Progenitor cell of endocrine pancreas (in vitro differentiated cells): ENCODE measurements at places on chromosomes 13 and 19. TPM values are rescaled to one million over a fixed set of nuclear protein-coding genes. Genes with fewer than 3 reads are reported as not detected.

- H3K4me3 ChIP-seq = peak overlapping the region; percentile 87
- DNase-seq = peak; percentile 77
- peaks cover 30% of the 10 kb centered on the region for H3K4me1 ChIP-seq
- H3K27me3 ChIP-seq = peaks cover 45% of the 10 kb centered on the region
Measured at GRCh38 chr13:50123862-50124535, 108.8 kb downstream of the KCNRG start.

The RNF17 gene
- not detected in 2 replicates for total RNA-seq

- H3K27me3 ChIP-seq = no peaks in the 10 kb centered on the region
- H3K36me3 ChIP-seq = no peaks in the 10 kb centered on the region
- no peak overlapping the region for H3K27ac ChIP-seq
- H3K4me1 ChIP-seq = no peaks in the 10 kb centered on the region
Measured at GRCh38 chr13:33411312-33411711, 125.8 kb upstream of the STARD13 start.

DNA sequence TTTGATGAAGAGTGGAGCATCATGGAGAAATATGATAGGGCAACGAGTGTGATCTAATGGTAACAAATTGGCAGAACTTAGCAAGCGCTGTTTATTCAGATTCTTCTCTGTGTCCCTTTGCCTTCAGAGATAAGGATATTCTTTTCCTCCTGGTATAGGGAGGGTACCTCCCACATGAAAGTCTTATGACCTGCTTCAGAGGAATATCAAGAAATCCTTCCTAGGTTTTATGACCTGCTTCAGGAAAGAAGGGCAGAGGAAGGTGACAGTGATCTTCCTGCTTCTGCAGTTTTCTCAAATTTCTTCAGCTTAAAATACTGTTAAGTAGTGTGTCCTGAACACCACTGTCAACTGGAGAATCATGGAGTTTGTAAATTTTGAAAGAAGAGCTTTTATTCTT, 144.3 kb downstream of the DNAJC15 start:
- no peak overlapping the region for H3K27ac ChIP-seq
- DNase-seq = no peak
- H3K4me3 ChIP-seq = no peak overlapping the region
- H3K4me1 ChIP-seq = no peaks in the 10 kb centered on the region
- no peaks in the 10 kb centered on the region for H3K27me3 ChIP-seq

The TNNT1 gene
- 4.6 and 5.5 TPM in 2 replicates for total RNA-seq

DNA sequence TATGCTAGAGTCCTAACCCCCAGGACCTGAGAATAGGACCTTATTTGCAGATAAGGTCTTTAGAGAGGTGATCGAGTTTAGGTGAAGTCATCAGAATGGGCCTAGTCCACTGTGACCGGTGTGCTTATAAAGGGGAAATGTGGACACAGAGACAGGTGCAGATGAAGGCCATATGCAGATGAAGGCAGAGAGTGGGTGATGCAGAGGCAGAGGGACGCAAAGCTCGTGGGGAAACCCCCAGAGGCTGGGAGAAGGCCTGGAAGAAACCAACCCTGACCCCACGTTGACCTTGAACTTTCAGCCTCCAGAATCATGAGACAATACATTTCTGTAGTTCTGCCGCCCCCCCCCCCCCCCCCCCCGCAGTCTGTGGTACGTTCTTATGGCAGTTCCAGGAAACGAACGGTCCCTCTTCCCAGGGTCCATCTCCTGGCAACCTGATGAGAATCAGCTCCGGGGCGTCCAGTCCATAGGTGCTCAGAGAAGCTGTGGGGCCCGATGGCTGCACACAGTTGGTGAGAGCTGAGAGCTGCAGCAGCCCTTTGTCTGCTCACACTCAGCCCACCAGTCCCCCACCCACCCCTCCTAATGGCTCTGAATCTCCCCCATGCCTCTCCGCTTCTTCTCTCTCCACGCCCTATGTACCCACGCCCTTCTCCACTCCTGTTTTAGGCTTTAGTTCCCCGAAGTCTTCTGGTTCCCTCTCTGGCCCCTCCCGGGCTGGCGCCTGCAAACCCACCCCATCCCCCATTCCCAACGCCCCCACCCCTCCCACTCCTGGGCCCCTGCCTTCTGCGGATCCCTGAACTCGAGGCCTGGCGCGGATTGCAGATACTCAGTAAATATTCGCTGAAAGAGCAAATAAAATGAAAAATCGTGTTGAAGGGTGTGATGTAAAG, 218.3 kb upstream of the MAB21L1 start:
- H3K36me3 ChIP-seq = peaks cover 1% of the 10 kb centered on the region
- peaks cover 10% of the 10 kb centered on the region for H3K27me3 ChIP-seq
- H3K27ac ChIP-seq = no peak overlapping the region

DNA sequence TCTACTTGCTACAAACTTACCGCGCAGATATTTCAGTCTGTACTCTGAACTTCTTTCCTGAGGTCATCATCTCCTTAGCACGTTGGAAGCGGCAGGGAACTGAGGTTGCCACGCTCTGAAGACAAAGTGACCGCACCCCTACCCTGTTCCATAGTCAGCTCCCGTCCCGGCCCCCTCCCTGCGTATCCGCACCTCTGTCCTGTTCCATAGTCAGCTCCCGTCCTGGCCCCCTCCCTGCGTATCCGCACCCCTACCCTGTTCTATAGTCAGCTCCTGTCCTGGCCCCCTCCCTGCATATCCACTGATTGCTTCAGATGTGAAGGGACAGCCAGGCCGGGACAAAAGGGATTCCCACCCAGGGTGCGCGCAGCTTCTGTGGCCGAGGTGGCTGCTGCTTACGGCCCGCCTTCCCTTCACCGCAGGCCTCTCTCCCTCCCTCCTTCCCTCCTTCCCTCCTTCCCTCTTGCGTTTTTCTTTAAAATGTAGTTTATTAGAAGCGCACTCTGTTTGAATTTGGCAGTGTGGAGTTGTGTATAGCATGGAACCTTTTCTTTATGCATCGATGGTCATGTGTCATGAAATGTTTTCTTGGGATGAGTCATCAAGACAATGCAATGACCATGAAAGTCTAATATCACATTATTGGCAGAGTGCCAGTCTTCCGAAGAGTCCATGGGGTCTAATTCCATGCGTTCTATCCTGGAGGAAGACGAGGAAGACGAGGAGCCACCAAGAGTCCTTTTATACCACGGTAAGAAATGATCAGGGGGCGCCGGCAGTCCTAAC, 21.9 kb upstream of the NDUFS7 start:
- no peak overlapping the region for H3K4me3 ChIP-seq
- DNase-seq = no peak
- H3K27ac ChIP-seq = no peak overlapping the region
- H3K4me1 ChIP-seq = no peaks in the 10 kb centered on the region
- H3K27me3 ChIP-seq = no peaks in the 10 kb centered on the region
- peaks cover 21% of the 10 kb centered on the region for H3K36me3 ChIP-seq

The CLEC17A gene
- total RNA-seq = not detected in 2 replicates

The LRFN3 gene
- total RNA-seq = 31.0 and 31.5 TPM in 2 replicates

The NDUFA3 gene
- 139 and 162 TPM in 2 replicates for total RNA-seq

DNA sequence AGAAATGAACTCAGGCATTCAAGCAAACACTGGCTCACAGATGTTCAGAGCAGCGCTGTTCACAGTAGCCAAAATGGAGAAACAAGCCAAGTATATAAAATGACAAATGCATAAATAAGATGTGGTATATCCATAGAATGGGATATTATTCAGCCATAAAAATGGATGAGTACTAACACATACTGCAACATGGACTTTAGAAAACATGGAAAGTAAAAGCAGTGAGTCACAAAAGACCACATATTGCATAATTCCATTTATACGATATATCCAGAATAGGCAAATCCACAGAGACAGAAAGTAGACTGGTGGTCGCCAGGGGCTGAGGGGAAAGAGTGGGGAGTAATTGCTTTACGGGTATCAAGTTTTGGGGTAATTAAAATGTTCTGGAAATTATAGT, 6.6 kb downstream of the ZNF837 start:
- H3K27ac ChIP-seq = no peak overlapping the region
- no peaks in the 10 kb centered on the region for H3K4me1 ChIP-seq
- peaks cover 6% of the 10 kb centered on the region for H3K36me3 ChIP-seq
- no peaks in the 10 kb centered on the region for H3K27me3 ChIP-seq
- H3K4me3 ChIP-seq = no peak overlapping the region
- no peak for DNase-seq

- peaks cover 2% of the 10 kb centered on the region for H3K4me1 ChIP-seq
- no peak overlapping the region for H3K4me3 ChIP-seq
- H3K27me3 ChIP-seq = no peaks in the 10 kb centered on the region
- H3K27ac ChIP-seq = no peak overlapping the region
- H3K36me3 ChIP-seq = no peaks in the 10 kb centered on the region
Measured at GRCh38 chr13:89688918-89689317, 1658.6 kb upstream of the MIR17HG start.

- DNase-seq = no peak
- H3K27ac ChIP-seq = no peak overlapping the region
- H3K36me3 ChIP-seq = peaks cover 2% of the 10 kb centered on the region
- H3K4me3 ChIP-seq = no peak overlapping the region
Measured at GRCh38 chr19:3456925-3457527, 23.3 kb downstream of the SMIM24 start.

- H3K4me3 ChIP-seq = no peak overlapping the region
- peaks cover 13% of the 10 kb centered on the region for H3K36me3 ChIP-seq
- H3K27ac ChIP-seq = peak overlapping the region; percentile 59
- H3K27me3 ChIP-seq = no peaks in the 10 kb centered on the region
- peak; percentile 82 for DNase-seq
- H3K4me1 ChIP-seq = no peaks in the 10 kb centered on the region
Measured at GRCh38 chr19:19342086-19343015, 21.7 kb downstream of the MAU2 start.

DNA sequence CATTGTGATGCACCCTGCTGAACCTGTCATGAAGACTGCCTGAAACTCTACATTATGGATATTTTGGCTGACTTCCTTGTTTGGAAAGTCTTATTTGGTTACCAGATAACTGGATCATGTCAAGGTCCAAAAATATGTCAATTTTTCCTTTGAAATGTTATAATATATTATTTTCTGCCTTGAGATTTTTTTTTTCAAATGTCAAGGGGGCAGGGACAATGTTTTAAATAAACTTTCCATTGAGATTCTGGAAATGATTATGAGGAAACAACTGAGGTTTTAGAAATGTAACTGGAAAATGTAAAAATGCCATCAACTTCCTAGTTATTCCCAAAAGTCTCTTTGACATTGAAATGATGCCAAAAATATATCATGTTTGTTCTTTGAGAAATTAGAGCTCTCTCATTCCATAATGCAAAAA, 117.0 kb downstream of the RFC3 start:
- no peak overlapping the region for H3K4me3 ChIP-seq
- no peak overlapping the region for H3K27ac ChIP-seq
- H3K4me1 ChIP-seq = peaks cover 9% of the 10 kb centered on the region

DNA sequence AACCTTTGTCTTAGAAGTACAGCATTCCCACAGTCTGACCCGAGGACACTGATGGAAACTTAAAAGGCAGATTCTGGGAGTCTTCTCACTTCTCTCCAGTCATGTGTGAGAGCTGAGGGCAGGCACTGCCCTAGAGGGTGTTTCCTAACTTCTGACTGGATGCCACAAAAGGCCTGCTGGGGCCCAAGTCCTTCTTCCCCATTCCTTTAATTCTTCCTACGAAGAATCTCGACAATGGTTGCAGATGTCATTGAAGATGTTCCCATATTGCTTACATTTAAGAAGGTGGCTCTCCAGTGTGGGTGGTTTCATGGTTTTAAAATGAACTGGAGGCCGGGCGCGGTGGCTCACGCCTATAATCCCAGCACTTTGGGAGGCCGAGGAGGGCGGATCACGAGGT, 27.4 kb upstream of the ZNF564 start:
- H3K27ac ChIP-seq = peak overlapping the region; percentile 77
- no peak for DNase-seq
- H3K27me3 ChIP-seq = no peaks in the 10 kb centered on the region
- H3K4me1 ChIP-seq = no peaks in the 10 kb centered on the region

The IGSF23 gene
- 0.67 and 1.7 TPM in 2 replicates for total RNA-seq

DNA sequence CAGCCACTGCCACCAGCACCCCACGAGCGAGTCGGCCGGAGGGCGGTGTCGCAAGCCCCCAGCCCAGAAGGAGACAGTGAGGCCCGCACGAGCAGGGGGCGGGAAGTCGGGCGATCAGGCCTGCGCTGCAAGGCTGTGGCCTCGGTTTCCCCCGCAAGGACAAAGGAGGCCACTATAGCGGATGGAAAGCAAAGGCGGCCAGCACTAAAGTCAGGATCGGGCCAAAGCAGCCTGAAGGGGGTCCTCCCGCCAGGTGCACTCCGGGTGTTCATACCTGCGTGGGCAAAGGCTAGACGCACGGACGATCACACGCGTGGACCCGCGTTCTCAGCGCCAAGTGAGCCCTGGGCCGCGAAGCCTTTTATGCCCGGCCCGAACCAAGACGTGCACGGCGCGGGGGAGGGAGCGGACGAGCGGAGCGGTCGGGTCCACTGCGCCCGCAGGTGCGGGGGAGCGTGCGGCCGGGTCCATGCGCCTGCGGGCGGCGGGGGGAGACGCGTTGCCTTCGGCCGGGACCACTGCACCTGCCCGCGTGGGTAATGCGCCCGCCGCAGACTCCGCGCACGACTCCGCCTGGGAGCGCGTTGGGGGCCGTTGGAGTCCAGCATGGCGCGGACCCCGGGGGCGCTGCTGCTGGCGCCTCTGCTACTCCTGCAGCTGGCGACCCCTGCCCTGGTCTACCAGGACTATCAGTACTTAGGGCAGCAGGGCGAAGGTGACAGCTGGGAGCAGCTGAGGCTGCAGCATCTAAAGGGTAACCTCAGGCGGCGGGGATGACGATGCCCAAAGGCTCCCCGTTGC, at the start of the genes PRDX2 and THSD8:
PRDX2 (minus strand) TSS at position 335 of the 801 bp plus-strand sequence. CDS start 539 bp downstream, outside the sequence.
THSD8 (plus strand) TSS at position 604 of the 801 bp plus-strand sequence; CDS start at position 607, 3 bp downstream.
- H3K4me3 ChIP-seq = peak within 1 kb of the TSS; percentile 92
- DNase-seq = peak; percentile 84
- peaks cover 4% of the 10 kb centered on the region for H3K36me3 ChIP-seq
- peaks cover 3% of the 10 kb centered on the region for H3K27me3 ChIP-seq
- H3K27ac ChIP-seq = peak within 1 kb of the TSS; percentile 94

The ANGPTL8 gene
- total RNA-seq = not detected in 2 replicates

- H3K4me1 ChIP-seq = peaks cover 76% of the 10 kb centered on the region
- no peaks in the 10 kb centered on the region for H3K27me3 ChIP-seq
- peaks cover 12% of the 10 kb centered on the region for H3K36me3 ChIP-seq
- H3K4me3 ChIP-seq = no peak overlapping the region
- no peak for DNase-seq
Measured at GRCh38 chr13:112714376-112715174, 24.7 kb downstream of the ATP11A start.

DNA sequence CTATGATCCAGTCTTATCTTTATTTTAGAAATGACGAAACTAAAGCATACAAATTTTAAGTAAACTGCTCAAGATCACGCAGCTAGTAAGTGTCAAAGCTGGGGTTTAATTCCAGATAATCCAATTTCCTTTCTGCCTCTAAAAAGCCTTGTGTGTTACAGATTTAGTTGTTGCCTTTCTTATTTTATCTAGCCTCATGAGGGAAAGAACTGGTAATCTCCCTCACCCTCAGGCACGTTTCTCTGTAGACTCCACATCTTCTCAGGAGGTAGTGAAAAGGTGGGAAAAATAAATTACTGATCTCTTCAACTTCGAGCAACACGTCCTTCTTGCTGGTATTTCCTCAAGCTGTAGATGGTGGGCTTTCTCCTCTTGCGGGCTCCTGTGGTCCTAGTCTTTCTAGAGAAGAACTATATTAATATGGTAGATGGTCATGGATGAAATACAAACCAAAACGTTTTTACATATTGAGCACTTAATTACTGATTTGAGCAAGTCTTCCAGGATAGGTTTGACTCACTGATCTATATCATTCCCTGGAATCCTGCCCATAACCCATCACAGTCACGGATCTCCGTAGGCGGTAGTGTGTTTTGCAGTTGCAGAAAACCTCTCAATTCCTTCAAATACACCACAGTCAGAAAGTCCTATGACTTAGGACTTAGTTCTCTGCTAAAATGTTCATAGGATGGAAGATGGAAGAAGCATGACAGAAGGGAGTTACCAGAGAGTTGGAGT, 519.5 kb downstream of the DCT start:
- H3K36me3 ChIP-seq = peaks cover 3% of the 10 kb centered on the region
- peaks cover 31% of the 10 kb centered on the region for H3K4me1 ChIP-seq
- H3K27me3 ChIP-seq = no peaks in the 10 kb centered on the region

GRCh38 chr13:102680842-102681740, 13.8 kb downstream of the METTL21C start:
- no peaks in the 10 kb centered on the region for H3K27me3 ChIP-seq
- peaks cover 12% of the 10 kb centered on the region for H3K36me3 ChIP-seq
- no peak for DNase-seq

The CAPN12 gene
- total RNA-seq = 4.1 and 5.0 TPM in 2 replicates

The UBXN6 gene
- total RNA-seq = 57.2 and 61.8 TPM in 2 replicates
